GM12864 (cell line): ENCODE measurements at places on chromosomes 7 and 10.

GRCh38 chr7:100865372-100865911 is 1.7 kb upstream of the TRIP6 start:
- no peak for DNase-seq

DNA sequence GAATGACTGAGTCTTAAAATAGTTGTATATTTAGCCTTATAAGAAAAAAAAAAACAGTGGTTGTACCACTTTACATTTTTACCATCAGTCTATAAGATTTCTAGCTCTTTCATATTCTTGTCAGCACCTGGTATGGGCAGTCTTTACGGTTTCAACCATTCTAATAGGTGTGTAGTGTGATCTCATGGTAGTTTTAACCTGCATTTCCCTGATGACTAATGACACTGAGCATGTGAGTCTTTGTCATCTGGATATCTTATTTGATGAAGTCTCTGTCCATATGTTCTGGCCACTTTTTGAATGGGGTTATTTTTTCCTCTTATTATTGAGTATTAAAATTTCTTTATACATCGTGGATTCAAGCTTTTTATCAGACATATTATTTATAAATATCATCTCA is 365.3 kb upstream of the IGFBP3 start:
- DNase-seq, result no peak

DNA sequence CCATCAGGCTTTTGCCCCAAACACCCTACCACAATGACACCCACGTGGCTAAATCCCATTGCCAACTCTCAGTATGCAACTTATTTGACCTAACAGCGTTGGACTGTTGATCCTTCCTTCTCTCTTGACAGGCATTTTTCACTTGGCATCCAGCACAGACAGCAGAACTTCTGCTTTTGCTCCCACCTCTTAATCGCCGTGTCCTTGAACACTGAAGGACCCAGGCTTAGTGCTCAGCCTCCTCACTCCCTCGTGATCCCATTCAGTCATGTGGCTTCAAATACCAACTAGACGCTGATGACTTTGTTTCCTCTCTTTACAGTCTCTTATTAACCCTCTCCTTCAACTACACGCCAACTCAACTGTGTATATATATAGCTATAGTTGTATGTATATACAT is 25.0 kb downstream of the ZFAND2A start:
- no peak for DNase-seq

DNA sequence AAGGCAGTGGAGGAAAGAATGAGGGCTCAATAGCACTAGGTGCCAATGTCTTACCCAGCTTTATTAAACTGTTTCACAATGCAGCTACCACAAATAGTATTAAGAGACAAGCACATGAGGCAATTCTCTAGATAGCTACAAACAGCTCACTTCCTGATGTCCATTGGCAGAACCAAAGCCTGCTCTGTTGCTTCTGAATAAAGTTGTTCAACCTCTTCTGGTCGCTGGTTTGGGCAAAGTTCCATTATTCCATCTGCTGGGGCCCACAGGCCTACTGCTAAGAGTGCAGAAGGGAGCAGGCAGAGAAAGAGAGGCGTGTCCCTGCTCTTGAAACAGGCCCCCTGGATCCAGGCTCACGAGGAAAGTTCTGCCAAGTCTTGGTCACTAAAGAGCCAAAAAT is 173.9 kb downstream of the ZNF438 start:
- no peak for DNase-seq

- DNase-seq, result no peak
Measured at GRCh38 chr7:121397361-121397760, 1.3 kb upstream of the FAM3C start.

DNA sequence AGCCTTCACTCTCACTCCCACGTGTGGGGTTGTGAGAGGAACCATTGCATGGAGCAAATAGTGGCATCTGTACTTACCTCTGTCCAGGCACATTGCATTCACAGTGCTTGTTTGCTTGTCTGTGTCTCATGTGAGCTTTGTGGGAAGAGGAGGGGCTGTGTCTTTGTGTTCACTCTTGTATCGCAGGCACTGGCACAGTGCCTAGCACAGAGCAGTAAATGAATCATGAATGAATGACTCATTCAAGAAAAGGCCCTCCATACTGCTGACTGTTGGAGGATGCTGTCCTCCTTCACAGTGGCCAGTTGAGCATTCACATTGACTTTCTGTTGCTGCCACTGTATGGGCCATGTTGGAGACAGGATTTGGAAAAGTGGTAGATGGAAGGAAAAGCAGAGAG is 125.3 kb downstream of the SORCS3 start:
- no peak for DNase-seq

GRCh38 chr10:11386044-11386443 is 225.4 kb downstream of the USP6NL start:
- DNase-seq, result no peak

- DNase-seq, result no peak
Measured at GRCh38 chr7:140049339-140050024, 13.3 kb downstream of the PARP12 start.

DNA sequence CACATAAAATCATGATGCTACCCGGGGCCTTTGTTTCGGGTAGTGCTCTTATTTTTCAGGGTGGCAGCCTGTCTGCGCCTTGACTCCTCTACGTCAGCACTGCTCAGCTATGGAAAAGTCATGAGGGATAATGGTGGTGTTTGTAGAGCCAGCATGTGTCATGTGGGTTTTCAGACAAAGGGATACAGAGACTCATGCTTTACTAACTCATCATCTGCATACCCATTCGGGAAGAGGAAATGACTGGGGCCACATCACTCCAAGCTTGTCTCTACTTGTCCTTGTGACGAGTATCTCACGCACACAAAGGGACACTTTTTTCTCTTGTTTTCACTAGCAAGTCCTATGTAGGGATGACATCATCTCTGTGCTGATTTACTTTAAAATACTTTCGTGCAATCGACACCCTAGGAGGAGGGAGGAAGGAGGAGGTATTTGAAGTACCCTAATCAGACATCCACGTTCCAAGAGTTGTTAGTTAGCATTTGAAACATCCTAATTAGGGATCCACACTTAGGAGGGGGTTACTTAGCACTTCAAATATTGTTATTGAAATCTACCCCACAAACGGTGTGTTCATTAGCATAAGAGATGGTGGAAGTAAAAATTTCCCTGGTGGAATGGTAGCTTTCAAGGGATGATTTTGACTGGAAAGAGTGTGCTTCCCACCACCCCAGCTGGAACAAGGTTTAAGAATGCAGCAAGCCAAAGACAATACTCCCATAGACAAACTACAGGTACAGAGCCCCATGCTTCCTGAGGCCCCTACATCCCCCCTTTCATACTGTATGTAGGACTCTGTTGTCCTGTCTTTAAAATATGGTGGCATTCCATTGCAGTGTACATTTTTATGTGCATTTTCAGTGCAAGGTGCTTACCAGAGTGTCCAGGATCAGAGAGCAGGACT is 52.0 kb downstream of the THNSL1 start:
- no peak for DNase-seq

DNA sequence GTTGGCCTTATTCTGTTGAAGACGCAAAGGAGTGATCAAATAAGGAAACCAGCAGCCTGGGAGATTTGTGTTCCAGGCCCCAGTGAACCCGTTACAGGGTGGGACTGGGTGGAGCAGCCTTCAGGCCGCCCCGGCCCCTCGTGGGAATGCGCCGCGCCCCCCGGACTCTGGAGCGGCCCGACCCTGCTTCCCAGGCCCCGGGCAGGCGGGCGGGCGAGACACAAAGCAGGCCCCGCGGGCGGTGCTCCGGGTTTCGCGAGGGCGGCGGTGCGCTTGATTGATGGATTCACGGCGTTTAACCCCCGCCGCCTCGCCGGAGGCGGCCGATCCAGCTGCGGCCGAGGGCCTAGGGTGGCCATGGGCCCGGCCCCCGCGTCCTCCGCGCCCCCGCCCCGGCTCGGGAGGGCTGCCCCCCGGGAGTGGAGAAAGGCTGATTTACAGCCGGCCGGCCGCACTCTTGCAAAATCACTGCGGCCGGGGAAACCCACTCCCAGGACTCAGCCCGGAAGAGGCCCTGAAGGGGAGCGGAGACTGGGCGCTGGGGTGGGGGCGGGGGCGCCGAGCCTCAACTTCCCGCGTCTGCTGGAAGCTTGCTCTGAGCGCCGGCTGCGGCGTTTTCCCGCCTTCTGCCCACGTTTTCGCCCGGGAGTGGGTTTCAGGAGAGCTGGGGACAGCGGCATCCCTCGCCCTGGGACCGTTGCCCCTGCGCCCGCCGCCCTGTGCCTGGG is 299.6 kb upstream of the NFE2L3 start:
- DNase-seq, result no peak

DNA sequence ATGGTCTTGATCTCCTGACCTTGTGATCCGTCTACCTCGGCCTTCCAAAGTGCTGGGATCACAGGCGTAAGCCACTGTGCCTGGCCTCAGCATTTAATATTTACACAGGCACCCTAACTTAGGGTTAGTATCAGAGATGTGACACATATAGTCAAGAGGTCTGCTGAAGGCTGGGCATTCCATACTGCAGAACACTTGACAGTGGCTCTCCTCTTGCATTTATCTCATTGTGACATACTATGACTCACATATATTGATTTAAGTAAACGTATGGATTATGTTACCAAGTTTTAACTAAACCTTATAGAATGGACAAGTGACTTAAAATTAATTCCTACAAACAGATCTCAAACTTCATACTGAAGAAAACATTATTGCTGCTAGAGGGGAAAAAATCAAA is 36.6 kb downstream of the BRAF start:
- DNase-seq, result no peak
